ENCODE measurements at places on chromosomes 16 and 17.

GRCh38 chr16:65323655-65324237 lies 201.9 kb upstream of the CDH11 start:
- DNase-seq = no peak

GRCh38 chr16:35559911-35560636 lies 2100.7 kb downstream of the TP53TG3F start:
- DNase-seq = no peak

DNA sequence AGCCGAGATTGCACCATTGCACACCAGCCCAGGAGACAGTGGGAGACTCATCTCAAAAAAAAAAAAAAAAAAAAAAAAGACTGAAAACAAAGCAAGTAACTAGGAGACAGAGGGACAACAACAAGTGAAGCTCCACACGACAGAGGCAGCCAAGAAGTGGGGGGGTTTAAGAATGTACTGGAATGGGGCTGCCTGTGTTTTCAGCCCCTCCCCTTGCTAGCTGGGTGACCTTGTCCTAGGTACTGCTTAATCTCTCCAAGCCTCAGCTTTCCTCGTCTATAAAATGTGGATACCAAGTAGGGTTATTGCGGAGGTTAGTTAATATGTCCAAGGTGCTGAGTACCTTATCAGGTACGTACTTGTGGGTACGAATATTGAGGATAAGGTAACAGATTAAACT lies 163.8 kb upstream of the CACNG5 start:
- no peak for DNase-seq

GRCh38 chr16:8179615-8180014 lies 410.7 kb downstream of the TMEM114 start:
- no peak for DNase-seq

GRCh38 chr17:59671386-59671785 lies 35.8 kb downstream of the PTRH2 start:
- no peak for DNase-seq

- DNase-seq = no peak
Measured at GRCh38 chr16:48611329-48612137, 1.6 kb upstream of the N4BP1 start.

DNA sequence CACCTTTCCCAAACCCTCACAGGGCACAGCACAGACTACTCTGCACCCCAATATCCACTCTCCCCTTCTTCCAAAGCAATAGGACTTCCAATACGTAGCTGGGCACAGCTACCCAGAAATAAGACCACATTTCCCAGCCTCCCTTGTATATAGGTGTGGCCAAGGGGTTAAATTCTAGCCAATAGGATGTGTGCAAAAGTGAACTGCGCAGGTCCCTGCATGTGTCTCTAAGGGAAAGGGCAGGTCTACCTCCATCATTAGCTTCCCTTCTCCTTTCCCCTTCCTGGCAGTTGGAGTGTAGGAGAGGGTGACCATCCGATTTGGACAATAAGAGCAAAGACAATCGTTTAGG lies 25.5 kb upstream of the SNN start:
- no peak for DNase-seq

DNA sequence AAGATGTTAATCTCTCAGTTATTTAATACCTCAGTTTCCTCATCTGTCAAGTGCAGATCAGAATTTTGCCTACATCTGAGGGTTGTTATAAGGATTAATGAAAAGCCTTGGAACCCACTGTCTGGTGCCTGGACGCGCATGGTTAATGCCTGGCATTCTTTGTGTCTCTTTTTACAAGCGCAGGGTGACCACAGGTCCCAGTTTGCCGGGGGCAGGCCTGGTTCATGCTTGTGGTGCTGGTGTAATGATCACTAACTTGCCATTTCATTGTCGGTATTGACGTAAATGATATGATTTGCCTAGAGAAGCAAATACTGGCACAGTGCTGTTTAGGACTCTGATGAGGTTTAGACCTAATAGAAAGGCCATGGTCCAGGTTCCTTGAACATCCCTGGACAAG lies 23.1 kb downstream of the MRC2 start:
- DNase-seq = no peak

- DNase-seq = no peak
Measured at GRCh38 chr16:10497132-10498101, 83.0 kb downstream of the EMP2 start.

DNA sequence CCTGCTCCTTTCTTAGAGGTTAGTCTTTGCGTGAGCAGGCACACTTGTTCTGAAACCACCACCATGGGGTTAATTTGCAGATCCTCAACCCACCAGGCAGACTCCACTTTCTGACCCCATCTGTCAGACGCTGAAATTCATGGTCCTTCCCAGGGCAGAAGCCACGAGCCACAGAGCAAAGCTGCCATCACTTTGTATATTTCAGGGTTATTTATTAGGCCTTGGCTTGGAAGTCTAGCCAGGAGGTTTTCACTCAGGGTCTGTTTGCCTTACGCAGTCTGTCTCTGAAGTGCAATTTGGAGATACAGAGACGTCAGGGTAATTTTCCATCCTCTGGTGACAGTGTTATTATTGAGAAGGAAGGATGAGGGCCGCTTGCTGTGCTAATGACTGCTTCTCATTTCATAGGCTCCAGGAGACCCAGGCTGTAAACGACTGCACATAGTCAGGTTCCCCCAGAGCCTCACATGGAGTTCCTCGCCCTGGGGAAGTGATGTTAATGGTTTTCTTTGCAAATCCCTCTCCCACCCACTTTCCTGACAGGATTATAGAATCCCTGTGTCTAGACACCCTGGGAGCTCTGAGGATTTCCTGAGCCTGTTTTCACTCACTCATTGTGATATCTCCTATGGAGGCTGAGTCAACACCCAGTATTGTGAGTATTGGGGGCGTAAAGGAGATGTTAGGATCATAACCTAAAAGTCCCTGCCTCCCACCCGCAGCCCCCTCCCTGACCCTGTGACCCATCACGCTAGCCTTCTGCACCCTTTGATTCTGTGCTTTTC lies 269.0 kb downstream of the ABCC12 start:
- no peak for DNase-seq

GRCh38 chr16:53872248-53873221 lies 168.6 kb downstream of the FTO start:
- no peak for DNase-seq

DNA sequence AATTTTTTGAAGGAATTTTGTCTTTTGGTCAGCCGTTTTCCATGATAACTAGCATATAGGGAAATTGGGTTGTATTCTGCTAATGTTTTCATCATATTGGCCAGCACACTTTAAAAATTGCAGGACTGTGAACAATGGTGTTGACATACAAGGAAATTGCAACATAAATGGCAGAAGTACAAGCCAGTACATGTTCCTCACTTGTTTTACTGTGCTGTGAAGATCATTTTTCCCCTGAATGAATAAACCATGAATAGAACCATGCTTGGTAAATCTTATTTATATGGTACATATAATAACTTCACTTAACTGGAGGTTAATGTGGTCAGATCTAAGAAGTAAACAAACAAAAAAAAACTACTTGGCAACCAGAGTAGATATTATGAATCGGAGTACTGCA lies 22.8 kb downstream of the OMG start:
- DNase-seq = no peak

DNA sequence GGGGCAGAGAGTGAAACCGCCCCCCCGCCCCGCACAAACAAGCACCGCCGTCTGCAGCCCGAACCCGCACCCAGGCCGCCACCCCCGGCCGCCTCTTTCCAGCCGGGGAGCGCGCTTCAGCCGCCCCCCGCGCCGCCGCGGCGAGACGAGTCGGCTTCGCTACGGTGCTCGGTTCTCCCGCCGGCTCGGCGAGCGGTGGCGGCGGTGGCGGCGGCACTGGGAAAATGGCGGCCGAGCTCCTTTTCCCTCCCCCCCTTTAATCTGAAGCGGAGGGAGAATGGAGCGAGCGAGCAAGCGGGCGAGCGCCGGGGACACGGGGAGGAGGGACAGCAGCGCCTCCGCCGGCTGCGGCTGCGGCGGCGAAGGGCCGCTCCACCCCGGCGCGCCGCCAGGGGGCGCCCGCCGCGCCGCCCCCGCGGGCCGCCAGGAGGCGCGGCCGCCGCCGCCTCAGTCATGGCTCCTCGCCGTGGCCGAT lies at the start of gene KANSL1:
TSS of gene KANSL1 (minus strand) at position 279 of the 475 bp plus-strand sequence. CDS start 21,286 bp downstream, outside the sequence.
- DNase-seq = peak; percentile 61

DNA sequence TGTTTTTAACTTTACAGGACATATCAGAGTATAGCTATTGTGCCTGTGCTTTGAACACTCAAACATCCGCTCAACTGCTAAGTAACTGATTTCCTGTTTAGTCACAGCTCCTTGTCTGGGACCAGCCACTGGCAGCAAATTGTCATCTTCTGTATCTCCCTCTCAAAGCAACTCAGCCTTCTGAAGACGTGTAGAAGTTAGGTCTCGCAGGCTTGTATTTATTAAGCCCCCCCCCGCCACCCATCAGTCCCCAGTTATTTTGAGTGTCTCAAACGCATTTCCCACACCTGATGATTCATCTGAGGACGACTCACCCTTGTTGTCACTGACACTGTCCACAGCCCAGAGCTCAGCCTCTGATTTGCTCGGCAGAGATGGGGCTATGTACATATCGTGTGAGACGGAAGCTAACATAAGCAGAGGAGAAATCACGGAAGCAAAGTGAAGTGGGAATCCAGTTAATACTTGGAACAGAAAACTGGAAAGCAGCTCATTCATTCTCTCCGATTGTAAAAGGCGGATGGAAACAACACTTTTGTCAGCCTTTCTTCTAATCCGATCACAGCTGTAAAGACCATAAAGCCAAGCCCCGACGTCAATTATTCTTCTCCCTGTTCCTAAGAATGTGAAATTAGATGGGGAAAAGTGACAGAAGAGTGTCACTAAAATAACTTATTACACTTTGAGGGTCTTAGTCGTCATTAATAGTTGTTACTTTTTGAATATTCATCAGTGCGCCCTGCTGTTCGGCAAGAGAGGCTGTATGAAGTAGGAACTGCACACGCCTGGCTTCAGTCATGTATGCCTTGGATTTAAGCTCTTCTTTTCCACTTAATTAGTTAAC lies 64.2 kb downstream of the PITPNC1 start:
- DNase-seq = no peak

DNA sequence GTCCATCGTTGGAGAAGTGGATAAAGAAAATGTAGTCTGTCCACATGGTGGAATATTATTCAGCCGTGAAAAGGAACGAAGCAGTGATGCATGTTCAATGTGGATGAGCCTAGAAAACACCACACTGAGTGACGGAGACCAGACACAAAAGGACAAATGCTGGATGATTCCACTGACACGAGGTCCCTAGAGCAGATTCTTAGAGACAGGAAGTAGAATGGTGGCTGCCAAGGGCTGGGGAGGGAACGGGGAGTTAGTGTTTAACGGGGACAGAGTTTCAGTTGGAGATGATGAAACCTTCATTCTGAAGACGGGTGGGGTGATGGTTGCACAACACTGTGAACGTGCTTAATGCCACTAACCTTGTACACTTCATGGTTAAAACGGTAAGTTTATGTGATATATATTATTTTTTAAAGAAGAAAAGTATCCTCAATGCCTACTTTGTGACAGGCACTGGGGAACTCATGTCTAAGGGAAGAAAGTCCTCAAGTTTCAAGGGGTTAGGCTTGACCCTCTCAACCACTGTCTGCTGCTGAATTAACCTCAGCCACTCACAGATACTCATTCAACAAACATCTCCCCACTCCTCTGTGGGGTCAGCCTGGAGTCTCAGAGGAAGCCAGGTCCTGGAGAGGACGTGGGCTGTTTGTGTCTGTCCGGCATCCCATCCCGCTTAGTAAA lies 17.6 kb downstream of the C16orf74 start:
- DNase-seq = no peak

GRCh38 chr16:50899951-50900350 lies 158.1 kb downstream of the CYLD start:
- DNase-seq = no peak

- peak; percentile 33 for DNase-seq
Measured at GRCh38 chr16:71461686-71462648, at the start of gene ZNF23. ZNF23 (minus strand) TSS chr16:71462247; CDS start chr16:71456796, 5,451 bp downstream.

DNA sequence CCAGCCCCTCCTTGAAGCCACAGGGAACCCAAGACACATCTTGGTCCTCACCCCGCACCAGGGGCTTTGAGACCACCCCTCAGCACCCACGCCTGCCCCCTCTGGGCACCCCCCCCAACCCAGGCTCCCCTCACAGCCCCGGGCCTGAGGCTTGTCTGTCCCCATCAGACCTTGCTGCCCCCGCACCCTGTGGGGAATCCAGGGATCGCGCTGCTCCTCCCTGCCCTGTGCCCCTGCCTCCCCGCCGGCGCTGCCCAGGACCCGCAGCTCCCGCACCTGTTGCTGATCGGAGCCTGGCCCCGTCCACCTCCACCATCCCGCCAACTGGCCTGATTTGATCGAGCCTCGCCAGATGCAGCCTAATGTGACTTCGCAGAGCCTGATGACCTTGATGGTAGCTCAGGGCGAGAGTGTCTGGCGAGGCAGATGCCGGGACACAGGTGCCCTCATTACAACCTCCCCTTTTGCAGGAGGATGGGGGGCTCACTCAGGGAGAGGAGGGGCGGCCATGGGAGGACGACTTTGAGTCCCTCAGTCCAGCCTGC lies 29.0 kb downstream of the SLC25A10 start:
- no peak for DNase-seq

DNA sequence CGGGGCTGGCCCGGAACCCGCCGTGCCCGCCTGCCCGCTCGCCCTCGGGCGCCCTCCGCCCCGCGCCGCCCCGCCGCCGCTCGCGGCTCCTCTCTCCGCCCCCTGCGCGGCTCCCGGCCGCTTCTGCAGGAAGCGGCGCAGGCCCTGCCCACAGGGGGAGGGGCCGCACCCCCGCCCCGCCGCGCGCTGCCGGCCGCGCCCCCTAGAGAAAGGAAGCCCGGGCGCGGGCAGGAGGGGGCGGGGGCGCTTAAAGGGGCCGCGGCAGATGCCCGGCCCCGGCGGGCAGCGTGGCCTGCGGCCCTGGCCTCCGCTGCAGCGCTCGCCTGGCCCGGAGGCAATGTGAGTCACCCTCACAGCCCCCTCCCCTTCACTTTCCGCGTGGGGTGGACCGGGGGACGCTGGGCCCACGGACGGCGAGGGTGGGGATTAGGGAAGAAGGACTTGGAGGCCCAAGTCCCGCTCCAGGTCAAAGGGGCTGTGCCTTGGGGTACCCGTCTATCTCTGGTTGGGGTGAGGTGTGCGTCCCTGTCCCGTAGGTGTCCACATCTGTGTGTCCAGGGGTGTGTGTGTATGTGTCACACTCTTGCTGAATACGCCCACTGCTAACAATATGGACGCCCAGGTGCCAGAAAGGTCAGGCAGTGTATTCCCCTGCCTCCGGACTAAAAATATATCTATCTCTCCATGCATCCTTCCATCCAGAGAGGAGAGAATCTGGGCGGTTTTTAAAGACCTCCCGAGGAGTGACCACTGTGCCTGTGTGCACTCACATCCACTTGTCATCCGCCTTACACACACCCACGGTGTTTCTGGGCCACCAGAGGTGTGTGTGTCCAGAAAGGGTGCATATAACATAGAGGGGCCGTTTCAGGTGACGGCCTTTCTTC lies at the start of gene GIT1:
TSS of gene GIT1 (minus strand) at position 125 of the 887 bp plus-strand sequence. CDS start 270 bp downstream, outside the sequence.
- no peak for DNase-seq

DNA sequence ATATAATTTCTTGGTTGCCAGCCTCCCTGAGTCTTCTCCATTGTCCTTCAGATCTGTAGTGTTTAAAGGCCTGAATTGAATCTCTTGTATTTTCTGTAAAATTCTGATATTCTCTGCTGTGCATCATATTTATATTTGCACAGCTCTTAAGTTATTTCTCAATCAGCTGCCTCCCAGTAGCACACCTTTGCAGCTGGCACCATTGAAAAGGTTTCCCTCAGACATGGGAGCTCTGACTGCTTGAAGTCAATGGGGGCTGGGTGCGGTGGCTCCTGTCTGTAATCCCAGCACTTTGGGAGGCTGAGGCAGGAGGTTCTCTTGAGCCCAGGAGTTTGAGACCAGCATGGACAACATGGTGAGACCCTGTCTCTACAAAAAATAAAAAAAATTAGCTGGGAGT lies 40.4 kb downstream of the PITPNC1 start:
- DNase-seq = no peak

Data from GM12864 (cell line).